ENCODE measurements at places on chromosomes 13 and 19.

DNA sequence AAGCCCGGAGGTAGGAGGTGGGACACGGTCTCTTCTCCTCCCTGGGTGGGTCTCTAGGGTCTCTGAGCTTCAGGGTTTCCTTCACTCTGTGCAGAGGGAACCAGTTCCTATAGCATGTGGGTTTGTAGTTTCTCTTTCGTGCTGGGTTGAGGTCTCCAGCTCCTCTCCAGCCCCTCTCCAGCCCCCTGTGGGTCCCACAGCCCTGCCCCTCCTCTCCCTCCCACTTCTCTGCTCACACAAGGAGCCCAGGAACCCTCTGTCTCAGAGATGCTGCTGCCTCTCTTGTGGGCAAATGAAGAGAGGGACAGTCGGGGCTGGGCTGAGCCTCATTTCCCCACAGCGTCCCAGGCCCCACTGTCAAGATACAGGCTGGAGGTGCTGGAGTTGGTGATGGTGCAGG lies 1.4 kb downstream of the SIGLEC7 start:
- DNase-seq, result no peak

- DNase-seq, result no peak
Observed at GRCh38 chr19:31946491-31946890, 398.9 kb upstream of the ZNF507 start.

DNA sequence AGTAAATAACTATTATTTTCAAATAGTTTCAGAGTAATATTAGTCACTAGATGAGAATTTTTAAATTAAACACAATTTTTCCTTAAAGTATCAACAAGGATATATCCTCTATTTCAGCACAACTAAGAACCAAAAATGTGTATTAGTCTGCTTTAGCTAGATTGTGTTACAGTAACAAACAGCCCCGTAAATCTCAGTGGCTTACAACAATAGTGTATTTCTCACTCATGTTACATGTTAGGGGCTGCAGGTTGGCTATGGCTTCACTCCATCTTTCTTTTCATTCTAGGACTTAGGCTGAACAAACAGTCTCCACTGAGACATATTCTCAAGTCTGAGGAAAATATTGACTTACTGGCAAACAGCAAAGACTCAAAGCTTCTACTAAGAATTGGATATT lies 11.6 kb upstream of the SUCLA2 start:
- no peak for DNase-seq

- DNase-seq, result no peak
Observed at GRCh38 chr13:51768378-51768921, 35.5 kb downstream of the DHRS12 start.

DNA sequence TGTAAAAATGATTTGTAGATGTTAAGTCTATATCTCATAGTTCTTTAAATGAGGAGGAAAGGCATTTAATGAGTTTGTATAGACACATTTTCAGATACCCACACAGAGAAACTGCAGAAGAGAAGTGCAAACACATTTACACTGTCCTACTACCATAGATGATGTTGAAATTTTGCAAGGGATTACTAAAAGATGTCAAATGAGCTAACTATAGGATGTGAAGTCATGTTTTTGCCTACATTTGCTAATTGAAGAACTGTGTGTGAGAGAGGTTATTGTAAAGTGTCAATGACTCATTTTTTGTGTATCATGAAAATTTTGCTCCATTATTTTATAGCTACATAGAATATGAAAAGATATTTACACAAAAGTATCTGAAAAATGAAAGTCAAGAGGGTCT lies 178.9 kb downstream of the ITGBL1 start:
- DNase-seq, result no peak

- no peak for DNase-seq
Observed at GRCh38 chr13:107808389-107808788, 406.9 kb downstream of the LIG4 start.

GRCh38 chr13:97574926-97575325 lies 141.0 kb downstream of the RAP2A start:
- DNase-seq, result no peak

DNA sequence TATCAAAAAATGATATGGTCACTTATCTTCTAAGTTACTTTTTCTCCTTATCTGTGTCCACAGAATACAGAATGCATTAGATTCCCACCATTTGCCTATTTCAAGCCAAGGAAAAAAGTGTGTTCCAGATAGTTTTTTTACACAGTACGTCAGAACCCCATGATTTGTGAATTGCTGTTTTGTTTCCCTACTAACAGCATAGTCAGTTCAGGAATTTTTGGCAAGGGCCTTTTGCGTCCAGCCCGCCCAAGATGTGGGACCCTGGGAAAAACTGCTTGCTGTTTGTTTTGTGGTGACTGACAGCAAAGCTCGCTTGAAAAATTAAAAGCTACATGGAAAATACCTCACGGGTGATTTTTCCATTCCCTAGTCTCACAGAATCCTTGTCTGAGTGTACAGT lies 20.4 kb upstream of the FAM216B start:
- DNase-seq, result no peak

DNA sequence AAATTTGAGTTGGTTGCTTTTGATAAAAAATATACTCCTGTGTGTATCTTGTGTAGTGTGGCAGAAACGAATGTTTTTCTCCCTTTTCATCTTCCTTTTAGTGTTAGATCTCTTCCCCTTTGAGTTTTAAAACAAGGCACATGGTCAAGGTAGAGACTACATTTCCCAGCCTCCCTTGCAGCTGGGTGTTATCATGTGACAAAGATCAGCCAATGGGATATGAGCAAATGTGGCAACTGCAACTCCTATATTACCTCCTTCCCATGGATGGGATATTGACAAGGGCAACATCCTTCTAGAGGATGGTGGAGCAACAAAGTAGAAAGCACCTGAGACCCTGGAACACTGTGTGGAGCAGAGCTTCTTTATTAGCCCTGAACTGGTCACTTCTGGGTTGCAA lies 42.4 kb downstream of the ADGRE3 start:
- no peak for DNase-seq

GRCh38 chr19:53659292-53659691 lies 27.5 kb downstream of the DPRX start:
- DNase-seq, result no peak

DNA sequence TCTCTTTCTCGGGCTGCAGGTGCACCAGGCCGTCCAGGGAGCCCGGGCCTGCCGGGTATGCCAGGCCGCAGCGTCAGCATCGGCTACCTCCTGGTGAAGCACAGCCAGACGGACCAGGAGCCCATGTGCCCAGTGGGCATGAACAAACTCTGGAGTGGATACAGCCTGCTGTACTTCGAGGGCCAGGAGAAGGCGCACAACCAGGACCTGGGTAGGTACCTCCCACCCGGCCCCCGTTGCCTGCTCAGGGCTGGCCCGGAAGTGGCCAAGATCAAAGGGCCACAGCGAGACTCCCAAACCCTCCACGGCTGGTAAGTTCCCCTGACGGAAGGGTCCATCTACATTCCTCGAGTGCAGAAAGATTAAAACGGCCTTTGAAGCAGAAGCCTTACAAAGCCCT lies 55.1 kb downstream of the RAB20 start:
- DNase-seq, result no peak
